ENCODE measurements at places on chromosomes 12 and 14.

GRCh38 chr12:93308281-93308680 is 69.4 kb upstream of the NUDT4 start:
- DNase-seq, result no peak

DNA sequence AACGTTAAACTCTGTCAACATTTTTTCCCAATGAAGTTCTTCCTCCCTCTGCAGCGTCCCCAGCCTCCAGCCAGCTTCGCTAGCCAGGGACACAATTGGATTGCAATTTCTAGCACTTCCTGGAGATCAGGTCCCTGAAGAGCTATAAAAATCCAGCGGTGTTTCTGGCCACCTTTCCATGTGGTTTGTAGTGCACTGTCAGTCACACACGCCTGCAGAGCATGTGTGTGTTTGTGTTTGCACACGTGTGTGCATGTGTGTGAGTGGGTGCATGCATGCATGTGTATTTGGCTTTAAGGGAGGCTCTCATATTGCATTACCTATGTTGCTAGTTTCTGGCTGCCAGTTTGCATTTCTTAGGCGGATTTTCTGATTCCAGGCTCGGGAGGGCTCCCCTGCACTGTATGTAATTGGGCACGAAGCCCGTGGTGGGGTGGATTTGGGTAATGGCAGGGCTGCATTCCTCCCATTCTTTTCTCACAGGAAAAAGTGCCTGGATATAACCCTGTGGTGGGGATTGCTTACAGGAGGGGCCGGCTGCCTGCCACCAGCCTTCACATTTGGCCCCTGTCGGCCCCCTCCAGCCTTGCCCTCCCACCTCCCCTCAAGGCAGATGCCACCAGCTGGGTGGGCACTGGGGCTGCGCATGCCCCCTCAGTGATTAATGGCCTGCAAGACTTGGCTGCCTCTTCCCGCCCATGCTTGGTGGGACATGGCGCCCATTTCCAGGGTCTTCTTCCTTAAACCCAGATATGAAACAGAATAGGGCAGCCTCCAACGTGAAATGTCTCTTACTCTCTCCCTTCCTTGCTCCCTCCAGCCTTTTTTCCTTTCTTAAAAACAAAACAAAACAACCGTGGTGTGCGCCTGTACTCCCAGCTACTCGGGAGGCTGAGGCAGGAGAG is 74.0 kb downstream of the TSPAN9 start:
- DNase-seq, result no peak

DNA sequence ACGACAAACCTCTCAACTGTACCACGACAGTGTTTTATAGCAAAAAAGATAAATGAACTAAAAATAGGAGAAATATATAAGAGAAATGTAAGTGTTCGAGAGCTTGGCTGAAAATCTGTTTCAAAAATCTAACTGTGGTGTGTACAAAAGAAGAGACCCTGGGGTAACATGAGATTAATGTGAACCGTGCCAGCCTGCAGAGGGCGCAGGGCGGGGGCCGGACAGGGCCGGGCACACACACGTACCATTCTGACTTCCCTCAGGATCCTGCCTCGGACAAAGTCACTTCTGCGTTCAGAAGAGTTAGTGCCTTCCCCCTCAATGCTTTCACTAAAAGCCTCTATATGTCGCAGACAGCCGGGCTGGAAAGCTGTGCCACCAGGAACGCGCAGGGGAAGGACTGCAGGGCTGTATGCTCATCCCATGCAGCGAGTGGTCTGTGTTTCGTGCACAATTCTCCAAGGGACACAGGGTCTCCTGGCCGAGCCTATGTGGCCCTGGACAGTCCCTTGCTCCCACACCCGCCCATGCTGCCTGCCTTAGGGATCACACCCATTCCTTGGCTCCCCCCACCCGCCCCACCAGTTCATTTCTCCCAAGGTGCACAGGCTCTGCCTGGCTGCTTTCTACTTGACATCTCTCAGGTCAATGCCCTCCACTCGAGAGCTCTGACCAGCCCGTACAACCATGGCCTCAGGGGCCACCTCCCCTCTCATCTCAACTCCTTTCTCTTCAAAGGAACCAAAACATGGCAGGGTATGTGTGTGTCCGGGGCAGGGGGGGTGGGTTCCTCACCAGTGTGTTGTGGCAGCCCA is 8.5 kb downstream of the CDCA4 start:
- no peak for DNase-seq

DNA sequence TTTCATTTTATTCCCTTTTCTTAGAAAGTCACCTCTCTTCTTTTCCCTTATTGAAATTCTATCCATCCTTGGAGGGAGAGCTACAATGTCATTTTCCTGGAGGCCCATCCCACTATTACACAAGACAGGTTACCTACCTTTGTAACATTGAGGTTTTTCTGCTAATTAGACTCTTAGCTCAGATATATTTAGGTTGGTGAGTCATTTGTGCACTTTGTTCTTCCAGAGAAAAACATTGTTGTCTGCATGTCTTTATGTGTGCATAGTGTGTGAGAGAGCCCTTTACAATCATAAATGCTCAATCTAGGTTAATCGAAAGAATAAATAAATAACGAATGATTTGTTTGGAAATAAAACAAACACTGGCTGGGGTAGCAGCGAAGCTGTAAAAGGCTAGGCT is 191.8 kb downstream of the DACT1 start:
- DNase-seq, result no peak

DNA sequence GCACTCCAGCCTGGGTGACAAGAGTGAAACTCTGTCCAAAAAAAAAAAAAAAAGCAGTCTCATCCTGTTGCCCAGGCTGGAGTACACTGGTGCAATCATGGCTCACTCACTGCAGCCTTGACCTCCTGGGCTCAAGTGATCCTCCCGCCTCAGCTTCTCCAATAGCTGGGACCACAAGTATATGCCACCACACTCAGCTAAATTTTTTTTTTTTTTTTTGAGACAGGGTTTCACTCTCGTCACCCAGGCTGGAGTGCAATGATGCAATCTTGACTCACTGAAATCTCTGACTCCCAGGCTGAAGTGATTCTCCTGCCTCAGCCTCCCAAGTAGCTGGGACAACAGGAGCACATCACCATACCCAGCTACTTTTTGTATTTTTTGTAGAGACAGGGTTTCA is 5.2 kb upstream of the CNPY2 start:
- no peak for DNase-seq

DNA sequence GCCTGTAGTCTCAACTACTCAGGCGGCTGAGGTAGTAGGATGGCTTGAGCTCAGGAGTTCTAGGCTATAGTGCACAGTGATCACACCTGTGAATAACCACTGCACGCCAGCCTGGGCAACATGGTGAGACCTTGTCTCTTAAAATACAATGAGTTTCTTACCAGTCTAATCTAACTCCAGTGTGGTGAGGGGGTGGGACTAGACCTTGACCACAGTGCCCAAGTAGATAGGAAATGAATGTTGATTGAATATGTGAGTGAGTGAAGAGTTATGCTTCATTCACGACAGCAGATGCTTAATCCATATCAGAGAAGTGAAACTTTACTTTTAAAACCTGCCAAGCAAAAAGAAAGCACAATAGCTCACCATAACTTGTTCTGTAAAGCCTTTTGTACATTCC is 11.2 kb upstream of the AK7 start:
- no peak for DNase-seq

DNA sequence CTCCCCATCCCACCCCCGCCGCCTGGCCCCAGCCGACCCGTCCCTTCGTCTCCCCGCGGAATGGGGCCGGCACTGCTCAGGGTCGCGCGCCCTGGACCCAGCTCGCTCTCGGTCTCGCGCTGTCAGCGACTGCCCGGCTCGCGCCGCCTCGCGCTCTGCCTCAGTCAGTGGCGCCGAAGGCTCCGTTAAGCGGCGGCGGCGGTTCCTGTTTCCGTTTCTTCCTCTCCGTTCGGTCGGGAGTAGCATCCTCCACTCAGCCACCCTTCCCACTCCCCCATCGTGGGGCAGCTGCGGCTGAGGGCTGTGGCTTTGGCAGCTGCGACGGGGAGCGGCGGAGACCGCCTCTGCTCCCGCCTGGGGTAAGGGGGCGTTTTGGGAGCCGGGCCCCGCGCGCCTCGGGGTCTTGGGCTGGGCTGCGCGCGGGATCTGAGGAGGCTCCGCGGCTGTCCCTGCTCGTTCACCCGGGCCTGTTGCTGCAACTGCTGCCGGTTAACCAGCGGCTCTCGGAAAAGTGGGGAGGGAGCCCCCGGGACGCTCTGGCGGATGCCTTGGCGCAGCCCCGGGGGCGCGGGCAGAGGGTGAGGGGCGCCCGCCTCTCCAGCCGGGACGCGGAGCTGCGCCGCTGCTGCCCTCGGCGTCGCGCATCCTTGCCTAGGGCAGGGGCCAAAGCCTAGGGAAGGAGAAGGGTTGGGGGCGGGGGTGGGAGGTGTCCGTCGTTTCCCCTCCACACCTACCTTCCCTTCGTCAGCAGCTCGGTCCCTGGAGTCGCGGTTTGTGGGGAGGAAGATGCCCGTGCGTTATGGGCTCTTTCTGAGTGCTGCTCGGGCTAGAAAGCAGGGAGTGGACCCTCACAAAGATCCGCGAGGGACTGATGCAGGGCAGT is 567 bp downstream of the FUT8 start:
- no peak for DNase-seq

Data from HAP-1 (cell line).